ENCODE measurements at places on chromosomes 5 and 9.
A peak's percentile ranks its signal among the peaks of the same experiment; 100 is the strongest.

DNA sequence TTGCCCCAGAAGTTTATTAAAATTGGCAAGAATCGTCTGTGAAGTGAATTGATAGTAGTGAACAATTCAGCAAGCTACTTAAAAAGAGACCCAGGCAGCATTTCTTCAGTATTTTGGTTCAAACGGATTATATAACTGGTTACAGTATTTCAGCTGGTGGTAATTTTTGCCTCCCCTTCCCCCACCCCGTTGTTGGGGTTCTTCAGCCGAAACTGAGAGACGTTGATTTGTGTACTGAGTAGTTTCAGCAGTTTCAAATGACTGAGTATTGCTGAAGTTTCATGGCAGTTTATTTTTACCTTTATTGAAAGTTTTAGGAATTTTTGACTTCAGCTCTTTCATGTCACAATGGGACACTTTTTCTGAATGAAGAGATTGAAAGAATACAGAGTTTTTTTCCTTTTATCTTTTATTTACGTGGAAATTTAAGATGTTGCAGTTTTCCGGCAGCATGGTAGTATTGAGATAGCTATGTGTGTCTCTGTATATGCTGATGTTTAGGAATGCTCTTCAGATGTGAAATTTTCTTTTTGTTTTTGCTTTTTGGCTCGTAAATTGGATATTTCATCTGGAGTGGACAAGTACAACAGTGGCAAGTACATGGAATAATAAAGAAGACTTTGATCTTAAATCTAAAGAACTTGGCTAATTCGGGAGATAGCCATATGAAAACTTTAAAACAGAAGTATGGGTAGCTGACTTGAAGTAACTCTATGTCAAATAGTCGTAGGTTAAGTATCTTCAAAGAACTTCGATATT, 1.9 kb downstream of the GPBP1 start:
- peak; percentile 23 for DNase-seq

DNA sequence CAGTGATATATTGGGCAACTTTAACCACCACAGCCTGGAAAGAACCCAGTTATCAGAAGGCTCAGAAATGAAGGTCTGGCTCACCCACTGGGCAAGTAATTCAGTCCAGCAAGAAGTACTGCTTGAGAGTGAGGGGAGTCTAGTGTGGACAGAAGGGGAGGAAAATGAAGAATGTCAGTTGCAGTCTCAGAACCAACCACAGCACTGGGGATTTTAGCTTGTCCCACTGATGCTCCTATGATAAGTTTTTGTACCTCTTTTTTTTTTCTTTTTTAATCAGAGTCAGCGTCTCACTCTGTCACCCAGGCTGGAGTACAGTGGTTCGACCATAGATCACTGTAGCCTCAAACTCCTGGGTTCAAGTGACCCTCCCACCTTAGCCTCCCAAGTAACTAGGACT, 9.4 kb upstream of the CD72 start:
- no peak for DNase-seq

- DNase-seq = no peak
Observed at GRCh38 chr9:88852794-88853193, 138.5 kb upstream of the S1PR3 start.

DNA sequence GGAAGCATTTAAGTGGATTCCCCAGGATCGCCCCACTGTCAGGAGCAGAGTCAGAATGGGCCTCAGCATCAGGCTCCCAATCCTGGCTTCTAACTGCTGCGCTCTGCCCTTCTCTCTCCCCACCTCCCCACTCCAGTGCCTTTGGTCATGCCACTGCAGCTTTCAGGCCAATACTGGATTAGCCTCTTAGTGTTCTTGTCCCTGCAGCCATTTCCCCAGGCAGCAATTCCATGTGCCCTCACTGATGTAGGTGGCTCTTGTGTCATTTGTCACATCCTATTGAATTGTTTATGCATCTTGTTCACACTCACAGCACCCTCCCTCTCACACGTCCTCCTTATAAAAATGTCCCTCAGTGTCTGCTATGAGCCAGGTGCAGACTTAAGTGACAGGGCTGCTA, 544.2 kb upstream of the DAP start:
- DNase-seq = no peak

DNA sequence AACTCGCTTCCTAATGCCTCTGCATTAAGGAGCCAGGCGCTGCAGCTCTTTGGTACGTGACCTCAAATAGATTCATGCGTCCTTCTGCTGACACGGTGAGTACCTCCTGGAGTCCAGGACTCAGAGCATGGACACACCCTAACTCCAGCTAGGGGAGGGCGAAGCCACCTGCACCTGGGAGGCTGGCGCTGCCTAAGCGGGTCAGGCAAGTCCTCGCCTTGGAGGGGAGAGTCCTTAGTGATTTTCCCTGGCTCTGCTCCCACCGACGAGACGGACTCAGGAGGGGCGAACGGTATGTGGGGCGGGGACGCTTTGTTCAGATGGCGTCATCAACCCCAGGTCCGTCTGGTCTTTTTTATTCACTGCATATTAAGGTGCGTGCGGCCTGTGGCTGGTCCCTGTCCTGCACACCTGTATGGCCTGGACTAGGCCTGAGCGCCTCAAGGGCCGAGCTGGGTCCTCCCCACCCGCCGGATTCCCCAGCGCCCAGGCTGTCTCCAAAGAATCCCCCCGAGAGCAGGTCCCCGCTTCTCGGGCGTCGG, 50.3 kb downstream of the NSUN2 start:
- DNase-seq = no peak

DNA sequence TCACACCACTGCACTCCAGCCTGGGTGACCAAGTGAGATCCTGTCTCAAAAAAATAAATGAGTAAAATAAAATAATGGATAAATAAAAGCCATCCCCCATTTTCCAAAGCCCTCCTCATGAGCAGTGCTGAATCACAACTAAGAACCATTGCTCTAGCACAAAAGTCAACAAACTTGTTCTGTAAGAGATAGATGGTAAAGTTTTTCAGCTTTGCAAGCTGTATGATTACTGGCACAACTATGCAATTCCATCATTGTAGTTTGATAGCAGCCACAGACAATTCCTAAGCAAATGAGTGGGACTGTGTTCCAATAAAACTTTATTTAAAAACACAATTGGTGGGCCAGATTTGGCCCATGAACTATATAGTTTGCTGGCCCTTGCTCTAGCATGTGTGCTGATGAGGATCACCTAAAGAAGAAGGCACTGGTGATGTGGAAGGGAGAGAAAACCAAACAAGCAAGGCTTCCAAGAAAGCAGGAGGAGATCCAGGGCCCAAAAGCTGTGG, 64.6 kb downstream of the NEURL1B start:
- no peak for DNase-seq

- no peak for DNase-seq
Observed at GRCh38 chr9:112310826-112311225, 22.6 kb downstream of the PTBP3 start.

GRCh38 chr9:124020520-124021384, 9.2 kb downstream of the LHX2 start:
- DNase-seq = no peak

GRCh38 chr5:153534102-153534501, 43.6 kb downstream of the GRIA1 start:
- DNase-seq = no peak

DNA sequence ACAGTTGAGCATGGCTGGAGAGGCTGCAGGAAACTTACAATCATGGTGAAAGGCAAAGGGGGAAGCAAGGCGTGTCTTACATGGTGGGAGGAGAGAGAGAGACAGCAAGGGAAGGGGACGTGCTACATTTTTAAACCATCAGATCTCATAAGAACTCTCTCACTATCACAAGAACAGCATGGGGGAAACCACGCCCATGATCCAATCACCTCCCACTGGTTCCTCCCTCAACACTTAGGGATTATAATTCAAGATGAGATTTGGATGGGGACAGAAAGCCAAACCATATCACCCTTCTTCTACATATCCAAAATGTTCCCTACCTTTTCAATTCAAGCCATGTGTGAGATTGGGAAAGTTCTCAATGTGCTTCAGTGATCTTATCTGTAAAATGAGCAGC, 22.9 kb upstream of the GLRX start:
- no peak for DNase-seq

GRCh38 chr9:91025856-91026255, 224.2 kb downstream of the SYK start:
- no peak for DNase-seq

DNA sequence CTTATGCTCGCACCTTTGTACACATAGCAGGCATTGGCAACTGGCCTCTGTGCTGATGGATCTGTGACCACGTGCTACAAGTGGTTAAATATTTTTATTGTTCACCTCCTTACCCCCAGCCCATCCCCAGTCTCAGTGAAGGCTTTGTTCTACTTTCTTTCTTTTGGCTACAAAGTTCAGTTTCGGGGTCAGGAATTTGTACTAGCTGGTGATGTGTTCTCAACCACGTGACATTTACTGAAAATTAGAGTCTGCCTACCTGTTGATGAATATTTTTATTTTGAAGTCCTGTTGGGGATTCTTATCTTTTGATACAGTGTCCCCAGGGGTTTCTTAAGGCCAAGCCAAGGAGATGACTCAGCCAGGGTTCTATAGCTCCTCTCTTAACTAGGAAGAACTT, 47.8 kb downstream of the C9orf57 start:
- no peak for DNase-seq

DNA sequence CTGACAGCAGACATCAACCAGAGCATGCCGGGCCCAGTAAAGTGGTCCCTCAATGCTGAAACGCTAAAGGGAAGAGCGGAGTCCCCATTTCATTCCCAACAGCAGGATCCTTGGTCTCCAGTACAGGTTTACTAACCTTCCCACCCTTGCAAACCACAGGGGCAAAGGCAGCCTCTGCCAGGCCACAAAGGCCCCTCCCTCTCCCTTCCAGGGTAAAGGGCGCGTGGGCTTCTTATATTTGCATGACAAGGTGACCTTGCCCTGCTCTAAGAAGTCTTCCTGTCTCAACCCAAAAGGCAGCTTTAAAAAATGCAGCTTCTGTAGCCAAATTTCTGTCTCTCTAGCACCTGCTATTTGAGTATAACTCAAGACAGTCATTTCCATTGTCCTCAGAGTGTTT, 131.5 kb upstream of the PTCH1 start:
- DNase-seq = no peak

DNA sequence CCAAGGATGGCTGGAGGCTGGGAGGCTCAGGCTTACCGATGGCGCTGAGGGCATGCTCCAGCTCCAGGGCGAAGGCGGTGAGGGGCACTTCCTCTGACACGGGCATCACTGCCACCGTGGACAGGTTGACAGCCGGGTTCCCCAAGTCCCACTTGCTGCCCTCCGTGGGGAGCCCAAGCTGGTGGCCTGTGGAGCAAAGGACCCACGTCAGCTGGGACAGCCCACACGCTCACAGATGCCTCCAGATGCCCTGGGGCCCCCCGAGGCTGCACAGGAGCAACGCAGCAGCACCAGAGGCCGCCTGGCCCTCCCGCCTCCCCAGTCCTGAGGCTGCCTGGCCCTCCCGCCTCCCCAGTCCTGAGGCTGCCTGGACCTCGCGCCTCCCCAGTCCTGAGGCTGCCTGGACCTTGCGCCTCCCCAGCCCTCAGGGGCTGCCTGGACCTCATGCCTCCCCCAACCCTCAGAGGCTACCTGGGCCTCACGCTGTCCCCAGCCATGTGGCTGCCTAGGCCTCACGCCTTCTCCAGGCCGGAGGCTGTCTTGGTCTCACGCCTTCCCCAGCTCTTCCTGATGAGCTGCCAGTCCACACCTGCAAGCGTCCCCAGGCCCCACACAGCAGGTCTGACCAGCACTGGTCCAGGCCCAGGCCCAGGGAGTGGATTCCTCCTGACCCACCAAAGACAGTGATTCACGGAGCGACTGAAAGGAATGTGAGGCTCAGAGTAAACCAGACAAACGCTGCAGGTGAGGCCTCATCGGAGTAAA, 25.6 kb upstream of the NSMF start:
- no peak for DNase-seq

DNA sequence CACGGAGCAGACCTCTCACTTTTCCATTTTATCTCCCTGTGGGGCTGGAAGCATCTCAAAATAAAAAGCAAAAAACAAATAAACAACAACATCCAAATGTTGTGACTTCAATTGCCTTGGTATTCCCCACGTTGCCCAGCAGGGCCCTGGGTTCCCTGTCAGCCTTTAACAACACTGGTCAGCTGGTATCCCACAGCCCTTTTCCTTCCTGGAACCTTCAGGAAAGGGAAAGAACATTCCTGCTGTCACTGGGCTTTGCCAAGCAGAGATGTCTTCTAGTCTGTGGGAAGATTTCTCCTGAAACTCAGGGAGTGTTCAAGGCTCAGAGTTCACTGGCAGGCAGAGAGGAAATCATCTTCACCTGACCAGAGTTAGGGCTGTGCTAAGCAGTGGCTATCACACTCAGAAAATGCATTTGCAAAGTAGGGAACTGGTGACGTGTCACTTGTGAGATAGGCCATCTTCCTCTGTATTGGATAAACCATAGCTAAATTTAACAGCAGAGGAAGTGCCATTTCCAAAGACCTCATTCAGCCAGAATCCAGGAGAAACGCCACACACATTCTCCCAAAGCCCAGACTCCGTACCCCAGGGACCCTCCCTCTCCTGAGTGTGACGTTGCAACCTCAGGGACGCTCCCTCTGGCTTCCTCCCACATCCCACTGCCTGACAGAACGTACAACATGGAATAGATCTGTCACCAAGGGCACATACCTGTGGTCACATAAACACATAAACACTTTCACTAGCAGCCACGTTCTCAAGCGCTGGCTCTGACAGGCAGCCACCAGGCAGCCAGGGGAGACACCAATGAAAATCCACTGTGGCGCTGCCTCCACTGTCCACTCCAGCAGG, 274.0 kb upstream of the DAPK1 start:
- DNase-seq = no peak

DNA sequence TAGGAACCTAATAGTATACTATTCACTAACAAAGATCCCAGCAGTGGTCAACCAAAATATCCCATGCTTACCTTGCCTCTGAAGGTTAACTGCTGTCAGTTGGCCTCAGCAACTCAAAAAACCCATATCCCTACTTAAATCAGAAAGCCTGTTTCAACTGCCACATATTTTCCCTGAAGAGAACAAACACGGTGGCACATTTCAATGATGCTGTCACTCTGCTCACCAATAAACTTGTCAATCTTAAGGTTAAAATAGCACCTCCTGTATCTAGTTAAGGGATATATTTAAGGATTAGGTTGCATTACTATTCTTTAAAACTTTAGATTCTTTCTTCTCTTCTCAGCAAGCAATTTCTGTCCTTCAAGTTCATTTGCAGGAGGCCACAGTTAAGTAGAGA, 986.9 kb downstream of the CDH18 start:
- no peak for DNase-seq

DNA sequence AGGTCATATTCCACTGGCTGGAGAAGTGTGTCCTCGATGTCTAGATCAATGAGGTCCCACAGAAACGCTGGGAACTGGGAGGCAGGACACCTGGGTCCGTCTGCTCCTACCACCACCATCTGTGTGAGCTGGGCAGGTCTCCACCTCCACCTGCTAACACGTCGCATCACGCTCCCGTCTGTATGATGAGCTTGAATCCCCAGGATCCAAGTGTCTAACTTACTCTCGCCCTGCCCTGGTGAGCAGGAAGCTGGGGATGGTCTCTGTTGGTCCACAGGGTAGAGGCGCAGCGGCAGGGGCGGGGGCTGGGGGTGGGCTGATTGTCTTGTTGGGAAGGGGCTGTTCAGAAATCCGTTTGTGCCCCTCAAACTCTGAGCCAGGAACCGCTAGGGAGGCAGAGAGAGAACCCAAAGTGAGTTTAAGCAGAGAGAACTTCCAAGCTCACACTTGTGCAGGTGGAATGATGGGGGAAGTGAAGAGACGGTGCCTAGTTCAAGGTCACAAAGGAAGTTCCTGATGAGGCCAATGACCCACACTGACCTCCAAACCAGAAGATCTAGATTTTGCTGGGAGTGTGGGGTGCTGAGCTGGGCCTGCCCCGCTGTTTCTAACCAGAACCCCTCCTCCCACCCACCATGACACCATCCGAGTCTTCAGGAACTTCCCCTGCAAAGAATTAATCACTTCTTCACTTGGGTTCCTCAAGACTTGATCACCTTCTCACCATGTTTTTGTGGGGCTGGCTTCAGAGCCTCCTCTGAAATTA, 21.1 kb downstream of the ORM2 start:
- no peak for DNase-seq
